ENCODE measurements at places on chromosomes 6 and 20.

DNA sequence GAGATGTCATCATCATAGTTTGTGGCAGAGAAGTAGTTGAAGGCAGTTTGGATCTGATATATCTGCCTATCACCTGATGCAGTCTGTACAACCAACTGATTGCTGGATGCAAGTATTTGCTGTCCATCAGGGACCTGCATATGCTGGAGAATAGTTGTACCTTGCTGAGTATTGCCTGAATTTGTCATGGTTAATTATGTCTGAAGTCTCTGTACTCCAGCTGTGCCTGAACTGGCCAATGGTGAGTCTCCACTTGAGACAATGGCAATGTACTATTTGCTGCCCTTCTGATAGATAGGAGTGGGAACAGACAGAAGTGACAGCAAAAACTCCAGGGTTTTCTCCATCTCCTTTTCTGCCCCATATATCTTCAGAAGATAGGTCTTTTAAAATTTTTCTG lies 531.5 kb downstream of the EPHA7 start:
- no peak for DNase-seq

- no peak for DNase-seq
These were observed 46.1 kb downstream of the TBX18 start for GRCh38 chr6:84718038-84718955.

DNA sequence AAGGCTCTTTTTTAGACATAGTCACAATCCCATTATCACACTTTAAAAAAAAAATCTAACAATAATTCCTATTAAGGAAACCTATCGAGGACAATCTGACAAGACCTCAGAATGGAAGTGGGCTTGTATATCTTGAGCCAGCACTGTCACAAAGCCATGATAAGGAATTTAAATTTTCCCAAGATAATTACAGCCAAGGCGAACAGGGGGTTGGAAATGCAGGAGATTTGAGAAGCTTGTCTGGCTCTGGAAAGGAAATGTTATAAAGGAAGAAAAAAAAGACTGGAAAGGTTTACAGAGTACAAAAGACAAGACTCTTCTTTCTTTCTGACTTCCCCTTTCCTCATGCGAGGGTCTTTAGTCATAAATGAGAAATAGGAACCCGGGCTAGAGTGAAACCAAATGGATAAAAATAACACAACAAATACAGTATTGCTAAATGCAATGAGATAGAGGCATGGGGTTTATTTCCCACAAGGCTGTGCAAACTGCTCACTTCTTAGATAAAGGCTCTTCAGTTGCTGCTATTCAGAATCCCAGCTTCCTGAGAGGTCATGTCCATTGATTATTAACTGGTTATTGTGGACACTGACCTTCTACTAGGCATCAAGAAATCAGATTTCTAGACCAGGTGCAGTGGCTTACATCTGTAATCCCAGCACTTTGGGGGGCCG lies 13.4 kb upstream of the GHRH start:
- no peak for DNase-seq

DNA sequence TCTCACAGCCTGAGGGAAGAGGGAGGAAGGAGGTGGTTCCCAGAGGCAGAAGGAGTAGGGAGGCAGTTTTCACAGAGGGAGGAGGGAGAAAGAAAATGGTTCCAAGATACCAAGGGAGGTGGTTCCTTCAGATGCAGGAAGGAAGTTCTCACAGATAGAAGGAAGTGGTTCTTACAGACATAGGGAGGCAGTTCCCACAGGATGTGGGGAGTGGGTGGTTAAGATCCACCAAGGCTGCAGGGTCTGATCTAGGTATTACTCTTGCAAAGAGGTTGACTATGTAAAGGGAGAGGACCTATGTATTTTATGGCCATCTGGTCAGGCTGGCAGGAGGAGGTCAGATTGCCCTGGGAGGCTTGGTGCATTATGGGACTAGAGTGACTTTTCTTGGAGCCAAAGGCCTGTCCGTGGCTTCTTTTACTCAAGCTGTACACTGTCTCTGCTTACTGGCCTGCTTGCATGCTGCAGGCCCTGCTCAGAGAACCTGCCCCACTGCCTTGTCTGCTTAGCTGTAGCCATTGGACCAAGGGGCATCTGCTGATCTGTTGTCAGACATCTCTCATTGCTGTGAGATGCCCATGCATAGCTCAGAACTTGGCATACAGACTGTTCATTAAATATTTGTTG lies 283.7 kb downstream of the DHX35 start:
- DNase-seq = no peak

DNA sequence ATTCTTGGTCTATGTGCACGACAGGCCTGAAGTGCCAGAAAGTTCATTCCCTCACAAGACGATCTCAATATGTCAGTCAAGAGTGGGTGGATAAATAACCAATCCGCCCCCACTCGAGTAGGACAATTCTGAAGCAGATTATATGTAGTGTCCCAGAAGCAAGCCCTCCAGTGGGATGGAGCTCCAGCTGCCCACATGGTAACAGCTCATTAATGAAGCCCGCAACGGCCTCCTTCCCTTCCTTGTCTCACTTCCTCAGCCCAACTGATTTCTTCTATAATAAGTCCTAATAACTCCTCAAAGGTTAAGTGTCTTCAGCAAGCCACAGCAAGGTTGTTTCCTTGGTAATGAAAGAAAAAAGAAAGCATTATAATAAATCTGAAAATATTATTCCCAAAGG lies 82.1 kb upstream of the F13A1 start:
- no peak for DNase-seq

DNA sequence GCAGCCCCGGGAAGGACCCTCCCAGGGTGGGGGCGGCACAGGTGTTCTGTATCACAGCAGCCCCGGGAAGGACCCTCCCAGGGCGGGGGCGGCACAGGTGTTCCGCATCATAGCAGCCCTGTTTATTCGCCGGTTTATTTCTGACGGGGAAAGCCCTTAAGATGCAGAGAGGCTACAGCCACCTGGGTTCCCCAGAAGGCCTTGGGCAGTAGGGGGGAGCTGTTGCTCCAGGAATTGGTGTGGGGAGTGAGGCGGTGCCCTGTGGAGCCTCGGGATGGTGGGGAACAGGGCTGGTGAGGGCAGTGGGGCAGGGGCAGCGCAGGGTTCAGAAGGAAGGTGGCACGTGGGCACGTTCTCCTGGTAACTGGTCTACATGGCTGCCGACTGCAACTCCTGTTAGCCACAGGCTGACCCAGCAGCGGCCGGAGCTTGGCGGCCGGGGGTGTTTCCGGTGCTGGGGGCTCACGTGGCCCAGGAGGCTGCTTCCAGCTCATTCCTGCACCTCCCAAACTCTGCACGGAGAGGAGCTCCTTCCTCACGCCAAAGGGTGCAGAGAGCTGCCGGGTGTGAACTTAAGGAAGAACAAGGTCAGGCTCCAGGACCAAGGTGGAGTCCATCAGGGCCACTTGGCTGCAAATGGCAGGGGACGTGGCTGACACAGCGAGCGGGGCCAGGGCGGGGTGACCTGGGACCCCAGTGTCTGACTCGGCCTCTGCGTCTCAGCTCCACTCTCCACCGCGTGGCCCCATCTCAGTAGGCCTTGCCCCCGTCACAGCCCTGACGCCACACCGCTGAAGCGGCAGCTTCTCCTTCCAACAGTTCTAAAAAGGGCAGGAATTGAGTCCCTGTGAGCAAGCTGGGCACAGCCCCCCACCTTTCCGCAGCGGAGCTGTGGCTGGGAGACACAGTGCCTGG lies 13.2 kb downstream of the SLCO4A1 start:
- DNase-seq = no peak

GRCh38 chr6:71452697-71453370 lies 164.2 kb downstream of the OGFRL1 start:
- no peak for DNase-seq

GRCh38 chr6:7201732-7202541 lies 94.2 kb downstream of the RREB1 start:
- peak; percentile 45 for DNase-seq

DNA sequence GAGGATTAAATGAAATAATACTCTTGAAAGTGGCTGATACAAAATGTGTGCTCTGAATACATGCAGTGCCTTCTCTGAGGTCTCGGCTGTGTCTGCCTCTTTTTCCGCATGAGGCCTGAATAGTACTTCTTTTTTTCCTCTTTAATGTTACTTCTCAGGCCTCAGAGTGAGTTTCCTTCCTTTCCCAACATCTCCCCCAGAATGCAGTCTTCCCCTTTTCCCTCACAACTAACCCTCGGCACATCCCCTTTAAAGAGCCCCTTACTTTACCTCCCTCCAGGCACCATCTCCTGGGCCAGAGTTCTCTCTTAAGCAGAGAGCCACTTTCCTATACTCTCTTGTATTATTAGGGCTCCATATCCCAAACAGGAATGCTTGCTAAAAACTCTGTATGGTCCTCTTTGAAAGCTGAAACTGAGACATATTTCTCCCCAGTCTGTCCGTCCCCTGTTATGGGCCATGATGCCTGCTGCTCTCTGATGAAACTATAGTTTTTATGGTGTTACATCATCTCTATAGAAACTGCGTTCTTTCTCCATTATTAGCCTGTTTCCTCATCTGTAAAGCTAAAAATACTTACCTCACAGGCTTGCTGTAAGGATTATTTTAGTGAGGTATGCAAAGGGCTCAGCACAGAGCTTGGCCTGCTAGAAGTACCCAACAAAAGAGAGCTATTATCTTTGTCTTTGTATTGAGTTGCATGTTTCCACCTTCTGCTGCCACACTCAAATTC lies 2.3 kb downstream of the PLAGL2 start:
- DNase-seq = no peak

All from CD4-positive, alpha-beta T cell treated with Interleukin-17A for 1 hour (primary cell).